ENCODE measurements at places on chromosomes 11 and 22.

DNA sequence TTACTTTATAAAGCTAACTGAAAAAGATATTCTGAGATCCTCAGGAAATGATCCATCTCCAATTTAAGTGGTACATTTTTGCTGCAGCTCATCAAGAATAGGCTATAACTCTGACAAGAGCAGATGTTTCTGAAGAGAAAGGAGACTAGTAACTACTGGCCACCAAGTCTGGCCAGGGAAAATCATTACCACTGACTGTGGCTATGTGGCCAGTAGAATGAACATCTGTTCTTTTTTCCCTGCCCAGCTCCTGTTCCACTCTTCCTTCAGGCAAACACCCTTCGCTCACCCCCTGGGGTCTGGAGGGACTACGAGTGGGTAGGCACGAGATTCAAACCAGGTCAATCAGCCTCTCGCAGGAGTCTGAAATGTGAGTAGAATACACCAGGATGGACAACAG is 23.9 kb downstream of the TMEM123 start:
- DNase-seq: no peak

GRCh38 chr11:36446135-36446534 is 63.9 kb downstream of the TRAF6 start:
- no peak for DNase-seq

DNA sequence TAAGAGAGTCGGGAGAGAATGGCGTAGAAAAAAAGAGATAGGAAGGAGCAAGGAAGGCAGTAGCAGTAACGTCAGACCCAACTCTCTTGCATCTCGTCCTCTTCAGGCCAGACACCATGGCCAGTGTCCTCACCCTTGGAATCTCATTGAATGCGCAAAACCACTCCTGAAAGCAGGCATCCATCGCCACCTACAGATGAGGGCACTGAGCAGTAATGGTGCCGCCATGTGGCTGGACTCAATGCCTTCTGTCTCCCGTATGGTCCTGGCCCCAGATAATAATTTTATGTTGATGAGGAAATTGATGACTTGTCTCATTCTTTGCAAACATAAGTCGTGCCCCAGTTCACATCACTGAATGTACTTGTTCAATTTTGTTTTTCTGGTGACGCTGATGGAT is 17.8 kb upstream of the ALX4 start:
- no peak for DNase-seq

- DNase-seq: no peak
These were observed 16.5 kb downstream of the C22orf42 start for GRCh38 chr22:32142600-32142999.

GRCh38 chr11:108027057-108027456 is 18.4 kb downstream of the CUL5 start:
- DNase-seq: no peak

DNA sequence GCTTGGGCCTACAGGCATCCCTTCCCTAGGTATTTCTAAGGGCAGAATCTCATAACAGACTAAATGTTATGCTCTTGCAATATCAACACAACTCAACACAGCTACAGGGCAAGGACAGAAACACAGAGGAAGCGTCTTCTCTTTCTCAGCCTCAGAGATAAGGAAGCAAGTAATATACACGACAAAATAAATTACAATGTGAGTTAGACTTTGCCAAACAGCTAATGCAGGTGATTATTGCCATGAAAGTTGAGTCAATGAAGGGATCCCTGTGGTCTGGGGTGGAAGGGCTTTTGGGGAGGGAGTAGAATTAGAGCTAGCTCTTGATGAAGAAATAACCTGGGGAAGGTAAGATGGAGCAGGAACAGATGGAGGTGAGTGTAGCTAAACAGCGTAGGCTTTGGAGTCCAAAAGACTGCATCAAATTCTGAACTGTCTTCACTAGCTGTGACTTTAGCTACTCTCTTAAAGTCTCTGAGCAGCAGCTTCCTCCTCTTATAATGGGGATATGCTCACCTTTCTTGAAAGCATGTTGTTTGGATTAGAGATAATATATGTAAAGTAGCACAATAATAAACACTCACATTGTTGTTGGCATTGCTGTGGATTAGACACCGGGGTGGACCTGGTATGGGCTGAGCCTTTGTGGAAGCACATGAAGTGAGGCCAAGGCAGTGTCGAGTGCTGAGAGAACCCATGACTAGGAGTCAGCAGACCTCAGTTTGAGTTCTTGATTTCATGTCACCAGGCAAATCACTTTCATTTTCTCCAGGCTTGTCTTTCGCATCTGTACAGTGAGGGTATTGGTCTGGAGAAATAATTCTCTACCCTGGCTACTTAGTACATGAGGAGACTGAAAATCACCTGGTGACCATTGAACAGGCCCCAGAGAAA is 41.0 kb upstream of the AQP11 start:
- DNase-seq: no peak

GRCh38 chr11:22828373-22828772 is 1.2 kb downstream of the SVIP start:
- DNase-seq: no peak

DNA sequence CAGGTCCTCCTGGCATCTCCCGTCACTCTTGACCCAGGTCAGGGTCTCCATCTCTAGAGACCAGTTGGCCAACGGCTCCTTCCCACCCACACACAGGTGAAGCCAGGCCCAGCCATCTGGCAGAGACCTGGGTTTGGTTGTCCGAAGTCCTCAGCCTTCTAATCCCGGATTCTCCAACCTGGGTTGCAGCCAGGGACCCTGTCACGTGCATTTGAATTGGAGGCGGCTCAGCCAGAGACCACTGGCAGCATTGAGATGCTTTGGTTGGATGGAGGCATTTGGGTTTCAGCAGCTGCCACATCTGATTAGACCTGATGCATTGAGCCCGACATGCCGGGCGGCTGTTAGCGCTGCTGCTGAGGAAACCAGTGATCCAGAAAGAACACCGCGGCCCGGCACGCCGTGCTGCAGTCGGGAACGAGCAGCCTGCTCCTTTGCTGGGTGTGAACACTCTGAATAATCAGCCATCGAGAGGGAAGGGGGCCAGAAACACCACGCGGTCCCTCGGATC is 163.2 kb downstream of the BRD1 start:
- no peak for DNase-seq

Data from mesenchymal stem cell (in vitro differentiated cells and primary cell).